ENCODE measurements at places on chromosomes 3 and 15.

- DNase-seq: no peak
Measured at GRCh38 chr3:172832983-172833382, 82.5 kb downstream of the ECT2 start.

DNA sequence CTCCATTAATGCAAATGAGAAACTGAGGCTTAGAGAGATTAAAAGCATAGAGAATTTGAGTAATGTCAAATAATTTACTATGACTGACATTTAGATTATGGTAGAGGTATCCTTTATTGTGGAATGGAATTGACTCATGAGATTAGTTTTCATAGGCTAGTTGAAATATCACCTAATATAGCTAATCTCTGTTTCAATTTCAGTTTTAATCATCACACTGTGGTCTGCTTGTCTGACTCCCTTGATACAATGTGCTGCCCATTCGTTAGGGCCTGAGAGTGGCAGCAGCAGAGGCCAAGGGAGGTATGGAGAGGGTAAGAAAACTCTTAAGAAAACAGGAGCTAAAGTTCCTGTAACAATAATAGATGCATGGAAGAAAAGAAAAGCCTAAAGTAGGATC is 13.2 kb upstream of the ZBTB20 start:
- DNase-seq: peak; percentile 16

DNA sequence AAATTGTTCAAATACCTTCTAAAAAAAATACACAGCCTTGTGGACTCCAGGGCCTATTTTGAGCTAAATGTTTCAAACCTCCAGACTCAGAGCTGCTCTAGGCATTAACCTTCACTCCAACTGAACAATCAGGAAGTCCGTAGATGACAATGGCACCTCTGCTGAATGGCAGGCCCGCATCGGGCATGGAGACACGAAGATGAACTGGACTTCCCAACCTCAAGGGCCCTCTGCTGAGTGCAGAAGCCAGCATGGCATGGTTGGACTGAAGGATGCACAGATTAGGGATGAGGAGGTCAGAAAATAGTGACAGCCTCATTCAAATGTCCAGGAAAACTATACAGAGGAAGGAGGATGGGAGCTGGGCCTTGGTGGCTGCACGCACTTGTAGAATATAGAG is 2.2 kb downstream of the FAM174B start:
- no peak for DNase-seq

DNA sequence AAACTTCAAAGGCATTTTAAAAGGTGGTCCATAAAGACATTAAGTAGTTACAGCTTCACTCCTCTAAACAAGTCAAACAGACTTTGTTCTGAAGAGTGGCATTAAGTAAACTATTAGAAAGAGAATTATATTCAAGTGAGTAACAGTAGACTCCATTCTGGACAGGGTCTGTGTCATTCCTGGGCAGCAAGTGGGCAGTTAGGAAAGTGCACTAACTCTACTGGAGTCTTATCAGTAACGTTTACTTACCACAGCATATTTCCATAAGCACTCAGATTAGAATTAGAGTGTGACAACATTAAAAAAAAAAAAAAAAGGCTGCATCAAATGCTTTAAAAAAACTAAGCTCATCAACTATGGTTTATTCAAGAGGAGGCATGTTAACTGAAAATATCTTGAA is 10.6 kb downstream of the UBR1 start:
- DNase-seq: no peak

DNA sequence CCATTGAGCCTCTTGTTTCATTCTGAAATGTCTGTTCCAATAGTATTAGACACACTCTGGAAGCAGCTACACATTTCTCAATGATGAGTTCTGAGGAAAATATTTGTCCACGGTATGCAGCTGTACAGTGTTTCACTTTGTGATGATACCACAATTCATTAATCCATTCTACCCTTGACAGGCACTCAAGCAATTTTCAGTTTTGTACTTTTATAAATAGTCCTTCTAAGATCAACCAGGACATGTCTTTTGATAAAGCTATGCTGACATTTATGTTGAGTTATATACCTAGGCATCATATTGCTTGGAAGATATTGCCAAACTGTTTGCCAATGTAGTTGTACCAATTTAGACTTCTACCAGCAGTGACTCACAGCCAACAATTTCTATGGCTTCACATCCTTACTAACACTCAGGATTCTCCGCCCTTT is 165.1 kb upstream of the COL8A1 start:
- DNase-seq: no peak

DNA sequence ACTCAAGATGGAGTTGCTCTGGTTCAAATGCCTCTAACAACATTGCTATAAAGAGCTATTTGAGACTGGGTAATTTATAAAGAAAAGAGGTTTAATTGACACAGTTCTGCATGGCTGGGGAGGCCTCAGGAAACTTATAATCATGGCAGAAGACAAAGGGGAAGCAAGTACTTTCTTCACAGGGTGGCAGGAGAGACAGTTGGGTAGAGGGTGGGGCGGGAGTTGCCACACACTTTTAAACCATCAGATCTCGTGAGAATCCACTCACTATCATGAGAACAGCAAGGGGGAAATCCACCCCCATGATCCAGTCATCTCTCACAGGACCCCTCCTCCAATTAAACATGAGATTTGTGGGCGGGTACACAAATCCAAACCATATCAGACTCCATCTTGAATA is 30.7 kb downstream of the MAP2K5 start:
- DNase-seq: no peak

- DNase-seq: no peak
Measured at GRCh38 chr15:83498801-83499200, 51.7 kb downstream of the SH3GL3 start.
